ENCODE measurements at places on chromosomes 7 and 10.

DNA sequence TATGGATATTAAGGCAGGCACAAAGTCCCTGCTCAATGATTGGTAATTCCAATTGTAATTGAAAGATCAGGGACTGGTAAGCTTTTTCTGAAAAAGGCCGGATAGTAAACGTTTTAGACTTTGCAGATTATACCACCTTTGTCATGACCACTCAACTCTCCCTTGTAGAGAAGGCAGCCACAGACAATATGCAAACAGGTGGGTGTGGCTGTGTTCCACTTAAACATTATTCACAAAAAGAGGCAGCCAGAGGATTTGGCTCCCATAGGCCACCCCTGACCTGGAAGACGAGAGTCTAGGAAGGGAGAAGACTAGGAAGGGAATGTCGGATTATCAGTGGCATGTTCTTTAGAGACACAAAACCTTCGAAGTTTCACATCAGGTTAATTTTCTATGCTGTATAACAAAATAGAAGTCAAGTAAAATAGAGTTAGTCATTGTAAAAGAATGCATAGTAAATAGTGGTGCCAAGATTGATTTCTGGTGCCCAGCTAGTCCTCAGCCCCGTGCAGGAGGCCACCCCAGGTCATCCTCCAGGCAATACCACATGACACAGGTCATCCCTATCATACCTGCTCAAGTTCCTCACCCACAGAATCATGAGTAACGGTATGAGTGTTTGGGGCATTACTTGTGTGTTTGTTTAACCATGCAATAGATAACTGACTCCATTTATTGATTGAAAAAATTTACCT is 193.8 kb downstream of the PLPP4 start:
- DNase-seq: no peak

DNA sequence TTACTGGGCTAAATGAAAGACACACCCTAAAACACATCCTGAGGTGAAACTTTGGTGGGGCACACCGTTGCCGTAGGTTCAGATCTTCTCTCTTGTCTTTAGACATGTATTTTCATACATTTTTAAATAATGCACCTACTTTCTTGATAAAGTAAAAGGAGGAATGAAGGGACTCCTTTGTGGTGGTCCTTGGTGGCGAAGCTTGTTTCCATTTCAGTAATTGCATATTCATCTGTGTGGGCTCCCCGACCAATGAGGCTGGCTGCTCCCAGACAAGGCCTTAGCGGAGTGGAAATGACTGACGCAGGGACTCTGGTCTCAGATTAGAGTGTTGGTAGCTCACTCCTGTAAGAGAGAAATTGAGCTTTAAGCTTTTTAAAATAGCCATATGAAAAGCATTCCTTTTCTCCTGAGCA is 815 bp downstream of the CCSER2 start:
- DNase-seq: peak; percentile 61

GRCh38 chr10:119370972-119371703 is 163.8 kb downstream of the GRK5 start:
- no peak for DNase-seq

DNA sequence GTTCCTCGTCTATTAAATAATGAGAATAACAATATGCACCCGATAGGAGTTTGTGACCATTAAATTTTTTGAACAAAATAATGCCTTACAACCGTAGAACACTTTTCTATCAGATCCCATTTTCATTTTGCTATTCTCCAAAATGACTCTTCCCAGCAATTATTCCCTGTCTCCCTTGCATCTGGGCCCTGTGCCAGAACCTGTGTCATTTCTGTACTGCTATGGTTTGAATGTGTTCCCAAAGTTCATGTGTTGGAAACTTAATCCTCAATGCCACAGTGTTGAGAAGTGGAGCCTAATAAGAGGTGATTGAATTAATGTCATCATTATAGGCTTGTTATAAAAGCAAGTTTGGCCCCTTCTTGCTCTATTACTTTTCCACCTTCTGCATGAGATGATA is 33.2 kb upstream of the SMNDC1 start:
- DNase-seq: no peak

DNA sequence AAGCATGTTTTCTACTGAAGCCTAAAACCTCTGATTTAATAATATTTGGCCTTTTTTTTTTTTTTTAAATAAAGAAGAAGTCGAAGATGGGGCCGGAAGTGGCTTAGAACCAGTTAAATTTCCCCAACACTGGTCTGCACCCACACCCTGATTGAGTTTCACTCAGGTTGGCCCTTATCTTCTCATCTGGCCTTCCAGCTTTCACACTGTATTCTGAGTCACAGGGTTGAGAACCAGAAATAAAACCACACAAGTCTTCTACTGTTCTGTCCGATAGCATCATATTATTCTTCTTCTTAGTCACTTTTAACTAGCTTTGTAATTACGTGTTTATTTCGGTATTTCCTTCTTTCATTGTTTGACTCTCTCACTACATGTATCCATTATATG is 9.9 kb downstream of the ZNF365 start:
- DNase-seq: no peak

DNA sequence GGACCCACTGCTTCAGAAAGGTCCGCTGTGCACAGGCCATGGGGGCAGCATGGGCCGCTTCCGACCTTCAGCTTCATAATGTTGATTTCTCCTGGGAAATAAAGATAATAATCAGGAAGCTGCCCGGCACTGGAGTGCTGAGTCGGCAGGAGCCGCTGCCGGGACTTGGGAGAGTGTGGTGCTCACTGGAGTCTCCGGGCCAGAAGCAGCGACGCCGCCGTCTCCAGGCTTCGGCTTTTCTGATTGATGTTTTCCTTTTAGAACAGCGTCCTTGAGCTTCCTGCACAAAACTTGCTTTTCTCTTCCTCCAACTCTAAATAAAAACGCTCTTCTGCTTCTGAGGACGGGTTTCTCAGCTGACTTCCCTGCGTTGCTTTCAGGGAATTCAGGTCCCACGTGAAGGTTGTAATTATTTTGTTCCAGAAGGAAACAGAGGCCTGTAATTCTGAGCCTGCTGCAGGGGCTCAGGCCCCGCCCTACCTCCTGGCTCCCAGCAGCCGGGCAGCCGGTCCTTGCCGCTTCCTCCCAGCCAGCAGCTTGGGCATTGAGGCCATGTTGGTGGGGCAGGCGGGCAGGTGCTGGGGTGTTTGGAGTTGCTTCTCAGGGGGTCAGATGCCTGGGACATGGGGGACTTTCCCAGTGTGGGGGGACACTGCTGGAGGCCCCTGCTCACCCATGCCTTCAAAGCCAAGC is 14.7 kb downstream of the PWWP2B start:
- no peak for DNase-seq

- DNase-seq: no peak
Observed at GRCh38 chr7:146554556-146554955, 438.0 kb downstream of the CNTNAP2 start.

DNA sequence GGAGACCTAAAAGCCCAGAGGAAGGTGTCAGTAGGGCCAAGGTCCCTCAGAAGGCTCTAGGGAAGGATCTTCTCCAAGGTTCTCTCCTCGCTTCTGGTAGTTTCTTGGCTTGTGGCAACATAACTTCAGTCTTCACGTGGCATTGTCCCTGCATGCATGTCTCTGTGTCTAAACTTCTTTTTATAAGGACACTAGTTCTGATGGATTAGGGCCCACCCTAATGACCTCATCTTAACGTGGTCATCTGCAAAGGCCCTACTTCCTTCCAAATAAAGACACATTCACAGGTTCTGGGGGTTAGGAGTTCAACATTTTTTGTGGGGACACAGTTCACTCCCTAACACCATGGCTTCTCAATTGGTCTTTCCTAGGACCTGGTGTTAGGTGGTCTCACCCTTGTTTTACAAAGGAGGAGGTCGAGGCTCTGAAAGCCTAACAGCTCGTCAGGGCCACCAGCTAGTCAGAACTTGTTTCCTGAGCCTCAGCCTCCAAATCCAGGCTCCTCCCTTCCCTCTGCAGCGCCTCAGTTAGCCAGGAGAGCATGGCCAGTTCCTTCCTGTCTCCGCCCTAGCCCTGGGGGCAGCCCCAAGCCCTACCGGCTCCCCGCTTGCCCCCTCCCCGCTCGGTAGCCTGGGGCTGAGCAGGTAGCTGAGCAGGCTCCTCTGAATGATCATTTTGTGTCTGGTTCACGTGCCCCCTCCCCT is 109.7 kb upstream of the PPIF start:
- DNase-seq: no peak

DNA sequence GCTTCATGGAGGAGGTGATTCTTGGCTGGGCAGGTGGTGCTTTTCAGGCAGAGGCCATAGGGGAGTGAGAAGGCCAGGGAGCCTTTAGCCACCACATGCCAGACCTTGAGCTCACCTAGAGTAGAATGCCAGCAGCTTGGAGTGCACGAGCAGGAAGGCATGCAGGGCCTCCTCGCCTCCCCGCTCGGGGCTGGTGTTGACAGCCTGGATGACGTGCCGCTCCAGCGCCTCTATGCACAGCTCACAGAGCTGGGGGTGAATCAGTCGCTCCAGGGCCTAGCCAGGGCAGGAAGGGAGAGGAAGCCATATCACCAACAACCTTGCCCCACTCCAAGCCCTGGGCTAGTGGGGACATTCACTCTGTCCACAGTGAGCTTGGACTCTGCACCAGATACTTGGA is 15.7 kb downstream of the HPS1 start:
- DNase-seq: no peak

- no peak for DNase-seq
Observed at GRCh38 chr7:111763221-111763801, 201.0 kb upstream of the IMMP2L start.

GRCh38 chr7:144529269-144529926 is 125.9 kb upstream of the NOBOX start:
- DNase-seq: no peak

- DNase-seq: no peak
Observed at GRCh38 chr7:36245684-36246299, 92.7 kb downstream of the EEPD1 start.

DNA sequence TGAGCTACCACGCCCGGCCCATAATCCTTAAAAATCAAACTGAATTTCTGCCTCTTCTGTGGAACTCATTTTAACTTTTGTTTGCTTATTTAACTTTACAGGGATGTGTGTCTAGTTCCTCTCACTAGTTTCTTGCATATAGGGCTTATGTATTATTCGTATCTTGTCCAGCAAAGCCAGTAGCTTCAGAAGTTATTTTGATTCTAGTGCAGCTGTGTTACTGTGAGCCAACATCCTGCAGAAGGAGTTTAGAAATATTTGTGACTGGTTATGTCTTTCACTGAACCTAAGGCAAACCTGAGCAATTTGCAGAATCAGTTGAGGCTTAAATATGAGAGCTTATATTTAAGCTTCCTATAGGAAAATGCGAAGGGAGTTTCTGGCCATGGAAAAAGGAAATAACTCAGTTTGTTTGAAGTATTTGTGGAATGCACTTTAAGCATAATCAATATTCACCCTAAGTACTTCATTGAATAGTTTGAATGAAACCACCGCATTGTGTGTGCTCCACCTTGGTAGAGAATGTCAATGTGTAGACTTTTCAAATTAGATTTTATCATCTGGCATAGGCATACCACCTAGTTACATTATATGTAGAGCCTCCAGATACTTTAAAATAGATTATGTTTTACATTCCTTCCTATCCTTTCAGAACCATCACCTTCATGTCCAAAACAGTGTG is 90.8 kb downstream of the MCU start:
- DNase-seq: no peak

DNA sequence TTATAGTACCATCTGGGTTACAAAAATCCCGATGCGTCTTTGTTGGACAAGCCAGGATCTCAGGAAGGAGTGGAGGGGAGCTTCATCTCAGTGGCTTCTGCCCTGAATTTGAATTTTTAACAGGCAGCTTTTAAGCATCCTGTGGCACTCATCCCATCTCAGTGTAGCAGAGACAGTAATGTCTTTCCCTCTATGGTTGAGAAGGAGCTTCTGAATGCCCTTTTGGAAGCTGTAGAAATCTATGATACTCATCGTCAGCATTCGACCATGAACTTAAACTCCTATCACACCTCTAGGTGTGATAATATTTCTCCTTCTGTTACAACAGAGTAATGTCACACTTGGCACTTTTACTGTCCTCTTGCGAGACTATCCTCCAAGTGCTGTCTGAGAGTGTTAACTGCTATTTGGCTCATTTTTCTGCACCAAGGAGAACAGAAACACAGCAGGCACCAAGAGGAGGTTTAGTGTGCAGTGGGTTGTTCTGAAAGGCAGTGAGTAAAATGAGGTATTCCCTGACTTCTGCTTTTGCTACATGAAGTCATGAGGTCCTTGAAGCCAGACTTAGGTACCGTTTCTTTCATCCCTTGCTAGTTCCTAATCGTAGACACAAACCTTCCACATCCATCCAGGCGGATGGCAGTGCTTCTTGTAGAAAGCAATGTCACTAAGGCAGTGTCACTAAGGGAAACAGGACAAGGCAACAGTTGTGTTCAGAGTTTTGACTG is 177.4 kb downstream of the CELF2 start:
- no peak for DNase-seq

DNA sequence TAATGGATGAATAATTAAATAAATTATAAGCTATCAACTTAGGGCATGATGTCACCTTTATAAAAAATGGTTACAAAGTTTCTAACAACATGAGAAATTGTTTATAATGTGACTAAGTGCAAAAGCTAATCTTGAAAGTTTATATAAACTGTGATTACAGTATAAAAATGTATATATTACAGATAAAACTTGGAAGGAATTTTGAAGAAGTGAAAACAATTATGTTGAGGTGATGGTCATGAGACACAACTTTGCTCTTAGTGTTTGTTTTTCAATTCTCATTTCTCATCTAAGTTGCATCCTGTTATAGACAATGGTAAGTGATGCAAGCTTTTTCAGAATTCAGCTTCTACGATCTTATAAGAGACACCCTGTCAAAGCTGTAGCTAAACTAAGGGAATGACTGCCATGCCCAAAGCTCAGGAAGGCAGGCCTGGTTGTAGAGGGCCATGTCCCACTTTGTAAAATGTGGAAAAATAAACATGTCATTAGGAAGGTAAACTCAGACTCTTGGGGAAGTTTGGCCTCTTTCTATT is 23.9 kb downstream of the MACC1 start:
- no peak for DNase-seq

GRCh38 chr10:94630017-94630688 is 53.4 kb upstream of the CYP2C18 start:
- DNase-seq: no peak

DNA sequence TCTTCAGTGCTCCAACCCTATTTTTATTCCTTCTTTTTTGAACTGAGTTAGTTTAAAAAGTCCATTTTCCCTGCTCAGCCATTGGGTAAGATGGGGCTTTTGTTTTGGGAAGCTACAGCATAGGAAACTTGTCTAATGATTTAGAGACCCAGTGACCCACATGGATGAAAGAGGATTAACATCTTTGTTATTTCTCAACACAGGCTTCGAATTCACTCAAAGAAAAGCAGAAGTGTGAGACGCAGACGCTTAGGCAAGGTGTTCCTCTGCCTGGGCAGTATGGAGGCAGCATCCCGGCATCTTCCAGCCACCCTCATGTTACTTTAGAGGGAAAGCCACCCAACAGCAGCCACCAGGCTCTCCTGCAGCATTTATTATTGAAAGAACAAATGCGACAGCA is 152.0 kb downstream of the HDAC9 start:
- no peak for DNase-seq

- no peak for DNase-seq
Observed at GRCh38 chr10:33571616-33572015, 237.1 kb upstream of the NRP1 start.

DNA sequence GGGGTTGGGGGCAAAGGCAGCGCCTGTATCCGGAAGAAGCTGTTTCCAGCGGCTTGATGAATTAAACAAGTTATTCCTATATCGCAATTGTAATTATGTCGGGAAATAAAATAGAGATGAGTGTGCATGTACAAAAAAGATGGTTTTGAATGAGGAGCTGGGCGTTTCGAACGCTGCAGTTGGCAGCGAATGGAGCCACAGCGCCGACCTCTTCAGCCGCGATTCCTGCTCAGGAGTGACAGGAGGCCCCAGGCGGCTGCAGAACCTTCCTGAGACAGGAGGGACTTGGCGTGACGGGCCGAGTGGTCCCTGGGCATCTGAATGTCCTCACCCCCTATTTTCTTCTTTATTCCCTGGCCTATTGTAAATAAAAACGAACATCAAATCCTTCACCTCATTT is 184.9 kb downstream of the DNAJB6 start:
- DNase-seq: no peak

Measured in stimulated activated CD4-positive, alpha-beta T cell treated with anti-CD3 and anti-CD28 coated beads, Interleukin-15, amount 100 ng/mL, for 48 hours (primary cell).